ENCODE measurements at places on chromosomes 13 and 19.

DNA sequence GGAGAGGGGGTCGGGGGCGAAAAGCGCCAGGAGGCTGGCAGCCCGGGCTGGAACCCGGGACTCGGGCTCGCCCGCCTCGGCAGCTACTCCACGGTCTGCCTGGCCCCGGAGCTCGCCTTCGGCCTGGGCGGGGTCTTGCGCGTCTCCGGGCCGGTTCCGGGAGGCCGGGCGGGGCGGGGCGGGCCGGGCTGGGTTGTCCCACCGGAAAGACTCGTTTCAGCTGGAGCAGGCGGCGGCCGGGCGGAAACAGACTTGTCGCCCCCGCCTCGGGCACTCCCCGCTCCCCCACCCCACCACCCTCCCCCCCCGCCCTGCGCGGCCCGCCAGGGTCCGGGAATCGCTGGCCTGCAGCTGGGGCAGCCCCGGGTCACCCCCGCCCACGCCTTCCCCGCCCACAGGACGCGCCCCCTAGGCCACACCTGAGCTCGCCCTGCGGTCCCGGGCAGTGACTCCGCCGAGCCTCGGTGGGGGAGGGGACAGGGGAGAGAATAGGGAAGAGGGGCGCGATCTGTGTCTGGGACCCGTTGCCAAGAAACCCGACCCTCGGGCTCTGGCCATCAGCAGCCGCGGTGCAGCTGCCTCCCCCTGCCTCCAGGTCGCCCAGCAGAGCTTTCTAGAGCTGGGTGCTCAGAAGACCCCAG lies 109.4 kb downstream of the KCTD15 start:
- no peak for DNase-seq

- no peak for DNase-seq
Measured at GRCh38 chr19:18091217-18091608, 4.5 kb upstream of the IL12RB1 start.

GRCh38 chr13:103976371-103976770 lies 910.2 kb upstream of the SLC10A2 start:
- DNase-seq = no peak

- no peak for DNase-seq
Measured at GRCh38 chr19:15197275-15197941, 3.4 kb downstream of the NOTCH3 start.

GRCh38 chr19:15919243-15919642 lies 15.1 kb downstream of the CYP4F11 start:
- DNase-seq = no peak
